Coronary artery (tissue), 2 donors: ENCODE measurements at places on chromosomes 3 and 15.
A peak's percentile ranks its signal among the peaks of the same experiment; 100 is the strongest.

GRCh38 chr15:60529332-60529731 is 50.4 kb upstream of the ICE2 start:
- no peak for DNase-seq

DNA sequence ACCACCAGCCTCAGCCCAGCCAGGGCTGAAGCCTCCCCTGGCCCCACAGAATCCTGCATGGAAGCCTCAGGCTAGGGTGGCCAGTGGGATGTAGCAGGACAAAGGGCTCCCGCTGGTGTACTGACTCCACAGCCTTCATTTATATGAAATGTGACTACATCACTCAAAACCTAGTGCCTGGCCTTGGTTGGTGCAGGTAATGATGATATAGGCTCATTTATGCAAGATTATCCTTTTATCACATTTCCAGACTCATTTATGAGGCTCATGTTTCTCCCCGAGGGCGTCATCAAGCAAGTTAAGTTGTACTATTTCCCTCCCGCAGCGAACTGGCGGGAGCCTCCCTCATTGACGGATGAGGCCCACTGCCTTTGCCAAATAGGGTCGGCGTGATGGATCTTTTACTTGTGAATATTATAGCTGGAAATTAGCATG is 179.1 kb upstream of the SMAD3 start:
- DNase-seq: peak; percentile 41

DNA sequence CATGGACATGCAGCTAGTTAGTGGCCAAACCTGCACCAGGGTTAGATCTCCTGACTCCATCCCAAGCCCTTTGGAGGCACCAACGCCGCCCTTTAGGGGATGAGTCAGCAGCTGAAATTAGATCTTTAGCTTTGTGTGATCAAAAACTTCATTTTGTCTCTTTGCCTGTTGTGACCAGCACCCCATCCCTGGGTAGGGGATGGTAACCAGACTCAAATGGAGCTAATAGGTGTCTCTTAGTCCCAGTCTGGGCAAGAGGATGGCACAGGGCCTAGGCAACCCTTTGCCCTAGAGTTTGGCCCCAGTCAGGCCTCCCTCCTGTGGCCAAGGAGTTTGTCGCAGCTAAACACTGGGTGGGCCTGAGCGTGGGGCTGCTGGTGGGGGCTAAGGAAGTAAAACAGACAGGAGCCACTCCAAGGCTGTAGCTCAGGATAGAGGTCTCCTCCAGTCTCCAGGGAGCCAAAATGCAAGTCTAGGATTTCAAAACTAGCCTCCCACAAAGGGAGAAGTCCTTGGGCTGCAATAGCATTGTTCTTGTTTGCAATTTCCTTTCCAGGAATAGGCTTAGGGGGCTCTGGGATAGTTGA is 105.1 kb downstream of the CPN2 start:
- DNase-seq: no peak

- DNase-seq: no peak
Measured at GRCh38 chr3:156382458-156383346, 172.2 kb downstream of the SSR3 start.

- DNase-seq: no peak
Measured at GRCh38 chr3:141642215-141642614, 95.9 kb upstream of the RNF7 start.

DNA sequence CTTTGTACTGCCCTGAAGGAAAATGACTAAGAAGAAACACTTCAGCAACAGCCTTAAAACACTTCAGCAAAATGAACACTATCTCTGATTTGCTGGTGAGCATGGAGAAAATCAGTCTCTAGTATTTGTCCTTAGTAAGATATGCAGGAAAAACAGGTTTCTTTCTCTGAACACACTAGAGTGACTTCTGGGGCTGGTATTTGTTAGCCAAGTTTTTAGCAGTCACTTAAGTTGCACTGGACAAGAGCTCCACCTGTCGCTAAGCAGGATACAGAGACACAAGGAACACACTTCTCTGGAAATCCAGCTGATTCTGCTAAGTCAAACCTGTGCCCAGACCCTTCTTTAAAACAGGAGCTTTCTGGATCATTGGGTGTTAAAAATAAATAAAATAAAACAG is 65.3 kb downstream of the CHAC1 start:
- DNase-seq: no peak

DNA sequence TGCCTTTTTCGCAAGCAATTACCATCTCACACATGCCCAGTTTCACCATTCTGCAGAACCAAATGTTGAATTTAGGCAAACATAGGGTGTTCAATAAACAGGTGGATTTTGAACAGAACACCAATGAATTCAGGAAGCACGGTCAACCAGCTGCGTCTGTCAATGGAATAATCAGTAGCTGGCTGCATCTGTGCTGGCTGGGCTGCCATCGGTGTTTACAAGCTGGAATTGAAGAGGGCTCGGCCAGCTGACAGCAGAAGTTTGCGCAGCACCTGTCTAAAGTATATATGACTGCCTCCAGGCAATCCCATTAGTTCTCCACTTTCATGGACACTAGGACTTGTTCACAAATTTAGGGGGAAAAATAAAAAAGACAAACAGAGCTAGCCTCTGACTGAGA is 996.4 kb upstream of the CFAP20DC start:
- DNase-seq: no peak

GRCh38 chr3:53807117-53807810 is 39.0 kb downstream of the CHDH start:
- DNase-seq: peak; percentile 55

DNA sequence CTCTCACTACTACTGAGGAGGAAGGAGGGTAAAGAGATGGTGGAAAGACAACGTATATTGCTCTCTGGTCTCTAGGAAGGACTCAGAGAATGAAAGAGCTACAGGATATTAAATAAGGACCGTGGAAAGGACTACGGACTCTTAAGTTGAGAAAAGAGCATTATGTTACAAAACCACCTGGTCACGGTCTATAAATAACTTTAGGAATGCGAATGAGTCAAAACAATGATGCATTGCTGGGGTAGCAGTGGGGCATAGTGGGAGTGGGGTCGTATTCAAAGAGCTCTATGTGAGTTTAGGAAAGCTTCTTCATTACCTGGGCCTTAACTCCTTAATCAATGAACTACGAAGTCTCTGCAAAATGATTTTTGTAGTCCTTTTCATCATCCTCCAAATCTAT is 295.7 kb upstream of the SOX14 start:
- DNase-seq: no peak

DNA sequence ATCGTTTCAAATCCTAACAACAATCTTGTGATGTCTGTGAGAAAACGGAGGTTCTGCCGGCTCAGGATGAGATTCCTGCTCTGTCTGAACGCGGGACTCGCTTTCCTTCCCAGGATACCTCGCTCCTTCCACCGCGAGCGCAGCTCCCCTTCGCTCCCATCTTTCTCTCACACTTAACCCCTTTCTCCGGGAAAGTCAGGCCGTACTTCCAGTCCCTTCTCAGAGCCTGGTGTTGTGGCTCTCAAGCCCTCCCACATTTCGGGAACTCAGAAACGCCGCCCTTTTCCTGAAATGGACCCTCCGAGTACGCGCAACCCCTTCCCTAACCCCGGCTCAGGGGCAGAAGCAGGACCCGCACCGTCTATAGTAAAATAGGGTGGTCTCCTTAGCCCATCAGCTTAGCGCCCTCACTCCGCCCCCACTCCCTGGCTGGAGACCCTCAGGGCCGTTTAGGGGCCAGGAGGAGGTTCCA is 378 bp upstream of the FEM1B start:
- peak; percentile 84 for DNase-seq

- peak; percentile 58 for DNase-seq
Measured at GRCh38 chr3:42503957-42504333, 1.5 kb downstream of the VIPR1 start.

DNA sequence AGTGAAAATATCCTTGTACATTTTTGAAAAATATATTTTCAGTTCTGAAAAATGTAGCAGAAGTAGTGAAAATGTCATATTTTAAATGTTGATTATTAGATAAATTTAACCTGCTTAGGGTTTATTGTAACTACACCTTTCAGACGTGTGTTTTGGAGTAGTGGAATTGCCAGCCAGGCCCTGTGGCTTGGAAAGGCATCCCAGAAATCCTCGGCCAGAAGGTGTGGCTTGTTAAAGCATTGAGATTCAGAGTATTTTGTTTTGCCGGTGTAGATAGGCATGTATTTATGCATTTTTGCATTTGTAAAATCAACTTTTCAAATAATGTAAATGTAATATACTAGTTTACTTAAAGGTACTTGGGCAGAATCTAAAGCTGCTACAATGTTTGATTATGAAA is 7.0 kb downstream of the EBLN2 start:
- DNase-seq: no peak

DNA sequence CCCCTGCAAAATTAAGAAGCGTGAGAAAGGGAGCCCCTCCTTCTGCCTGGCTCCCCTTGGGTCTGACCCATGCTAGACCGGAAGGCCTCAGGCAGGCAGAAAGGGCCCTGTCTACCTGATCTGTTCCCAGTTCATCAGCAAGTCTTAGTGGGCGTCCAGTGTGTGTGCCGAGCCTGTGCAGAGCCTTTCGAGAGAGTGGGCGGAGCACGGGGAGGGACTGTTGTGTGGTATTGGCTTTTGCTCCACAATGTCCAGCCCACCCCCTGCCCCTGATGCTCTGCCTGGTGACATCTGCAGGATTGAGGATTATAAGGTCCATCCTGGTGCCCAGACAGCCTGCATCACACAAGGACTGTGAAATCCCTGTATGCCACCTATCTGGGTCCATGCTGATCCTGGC is 82.9 kb downstream of the CHDH start:
- DNase-seq: no peak

DNA sequence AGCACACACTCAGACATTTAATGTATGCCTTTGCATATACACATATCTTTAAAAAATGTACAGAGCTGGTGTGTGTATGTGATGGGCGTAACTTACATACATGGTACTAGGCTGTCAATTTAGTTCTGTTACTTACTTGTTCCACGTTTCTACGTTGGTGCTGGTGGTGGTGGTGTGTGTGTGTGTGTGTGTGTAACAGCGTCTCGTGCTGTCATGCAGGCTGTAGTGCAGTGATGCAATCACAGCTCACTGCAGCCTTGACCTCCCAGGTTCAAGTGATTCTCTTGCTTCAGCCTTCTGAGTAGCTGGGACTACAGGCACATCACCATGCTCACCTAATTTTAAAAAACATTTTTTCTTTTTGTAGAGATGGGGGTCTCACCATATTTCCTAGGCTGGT is 64.2 kb downstream of the ISG20 start:
- no peak for DNase-seq

GRCh38 chr15:92006186-92007028 is 152.9 kb downstream of the SLCO3A1 start:
- DNase-seq: no peak

GRCh38 chr15:40287505-40287904 is 4.6 kb upstream of the ANKRD63 start:
- no peak for DNase-seq

DNA sequence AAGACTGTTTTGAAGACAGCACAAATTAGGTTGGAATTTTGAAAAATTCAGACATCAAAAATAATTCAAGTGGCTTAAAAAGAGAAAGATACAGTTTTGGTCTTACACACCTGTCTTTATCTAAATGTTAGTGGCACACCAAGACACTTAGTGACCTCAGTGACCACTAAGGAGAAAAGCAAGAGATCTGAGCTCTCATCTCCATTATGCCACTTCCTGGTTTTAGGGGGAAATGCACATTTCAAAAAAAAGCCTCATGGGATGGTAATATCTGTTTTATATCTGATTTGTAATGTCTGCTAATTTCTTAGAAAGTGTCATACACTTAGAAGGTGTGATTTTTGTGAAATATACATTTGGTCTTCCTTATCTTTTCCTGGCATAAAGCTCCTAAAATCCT is 16.4 kb downstream of the IL12A start:
- DNase-seq: no peak

GRCh38 chr15:95446854-95447253 is 883.6 kb upstream of the NR2F2 start:
- no peak for DNase-seq

DNA sequence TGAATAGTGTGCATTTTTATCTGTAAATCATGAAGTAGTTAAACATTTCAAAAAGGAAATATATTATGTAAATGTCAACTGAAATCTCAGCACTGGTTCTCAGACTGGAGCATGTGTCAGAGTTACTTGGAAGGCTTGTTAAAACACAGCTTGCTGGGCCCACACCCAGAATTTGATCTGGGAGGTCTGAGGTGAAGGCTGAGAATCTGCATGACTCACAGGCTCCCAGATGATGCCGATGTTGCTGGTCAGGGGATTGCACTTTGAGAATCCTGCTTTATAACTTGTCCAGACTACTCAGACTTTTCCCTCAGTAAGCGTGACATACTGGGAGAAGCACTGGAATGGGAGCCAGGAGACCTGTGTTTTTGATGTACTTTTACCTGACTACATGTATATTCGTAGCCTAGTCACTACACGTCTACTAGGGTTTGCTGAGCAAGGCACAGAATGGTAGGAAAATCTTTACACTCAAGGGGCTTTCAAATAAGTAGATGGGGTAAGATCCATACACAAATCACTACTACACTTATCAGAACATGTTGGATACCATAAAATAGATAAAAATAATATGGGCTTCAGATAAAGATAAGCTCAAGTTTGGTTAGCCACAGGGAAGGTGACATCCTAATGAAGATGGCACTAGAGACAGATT is 77.1 kb upstream of the MEX3B start:
- no peak for DNase-seq

GRCh38 chr15:76011627-76012551 is at the start of gene NRG4:
TSS of gene NRG4 (minus strand) at chr15:76012424. CDS start at chr15:76011230, 1,194 bp downstream.
- no peak for DNase-seq

- DNase-seq: no peak
Measured at GRCh38 chr3:176937541-176937940, 259.7 kb downstream of the TBL1XR1 start.

- DNase-seq: no peak
Measured at GRCh38 chr3:134328846-134329245, 45.4 kb downstream of the AMOTL2 start.

GRCh38 chr15:22794621-22795167 is 8.2 kb downstream of the NIPA1 start:
- DNase-seq: no peak

- no peak for DNase-seq
Measured at GRCh38 chr3:142087676-142088075, 61.7 kb downstream of the TFDP2 start.

DNA sequence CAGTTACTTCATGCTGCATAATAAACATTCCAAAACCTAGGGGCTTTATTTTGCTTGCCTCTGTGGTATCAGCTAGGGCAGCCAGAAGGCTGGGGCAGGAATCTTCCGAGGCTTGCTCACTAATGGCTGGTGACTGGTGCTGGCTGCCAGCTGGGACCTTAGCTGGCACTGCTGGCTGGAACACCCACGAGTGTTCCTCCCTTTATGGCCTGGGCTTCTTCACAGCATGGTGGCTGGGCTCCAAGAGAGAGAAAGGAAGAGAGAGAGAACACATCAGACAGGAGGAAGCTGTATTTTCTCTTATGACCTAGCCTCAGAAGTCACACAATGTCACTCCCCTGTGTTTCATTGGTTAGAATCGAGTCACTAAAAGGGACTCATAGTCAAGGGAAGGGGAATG is 23.9 kb upstream of the CDCP1 start:
- DNase-seq: no peak

DNA sequence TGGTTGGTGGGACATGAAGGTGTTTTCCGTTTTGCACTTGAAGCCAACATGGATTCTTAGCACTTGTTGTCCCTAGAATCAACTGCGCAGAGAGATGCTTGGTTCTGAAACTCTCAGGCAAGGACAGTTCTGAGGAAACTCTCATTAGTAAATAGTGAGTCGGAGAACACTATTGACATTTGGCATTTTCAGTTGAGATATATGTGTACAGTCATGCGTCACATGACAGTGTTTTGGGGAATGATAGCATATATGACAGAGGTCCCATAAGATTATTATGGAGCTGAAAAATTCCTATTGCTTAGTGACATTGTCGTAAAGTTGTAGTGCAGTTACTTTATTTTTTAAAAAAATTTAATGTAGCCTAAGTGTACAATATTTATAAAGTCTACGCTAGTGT is 5.8 kb downstream of the APBA2 start:
- no peak for DNase-seq

GRCh38 chr3:120137548-120137947 is 43.3 kb upstream of the GSK3B start:
- DNase-seq: no peak
